ENCODE measurements at places on chromosomes 12 and 14.

- DNase-seq, result no peak
Measured at GRCh38 chr14:48373981-48374380, 698.6 kb upstream of the MDGA2 start.

DNA sequence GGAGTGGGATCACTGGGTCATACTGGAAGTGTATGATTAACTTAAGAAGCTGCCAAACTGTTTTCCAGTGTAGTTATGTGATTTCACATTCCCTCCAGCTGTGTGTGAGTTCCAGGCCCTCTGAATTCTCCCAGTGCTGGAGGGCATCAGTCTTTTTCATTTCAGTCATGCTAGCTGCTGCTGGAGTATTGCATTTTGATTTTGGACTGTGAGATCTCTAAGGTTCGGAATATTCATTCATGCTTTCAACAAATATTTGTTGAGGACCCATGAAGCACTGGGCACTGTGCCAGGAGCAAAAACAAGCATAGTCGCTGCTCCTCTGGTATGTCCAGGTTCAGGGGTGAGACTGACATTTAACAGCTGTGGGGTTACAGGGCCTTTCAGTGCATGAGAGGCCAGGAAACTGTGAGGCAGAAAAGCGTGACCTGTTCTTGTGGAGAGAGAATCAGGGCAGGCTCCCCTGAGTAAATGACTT is 133.2 kb downstream of the SCARB1 start:
- DNase-seq, result no peak

GRCh38 chr12:2633176-2633824 is 161.5 kb upstream of the FKBP4 start:
- no peak for DNase-seq

DNA sequence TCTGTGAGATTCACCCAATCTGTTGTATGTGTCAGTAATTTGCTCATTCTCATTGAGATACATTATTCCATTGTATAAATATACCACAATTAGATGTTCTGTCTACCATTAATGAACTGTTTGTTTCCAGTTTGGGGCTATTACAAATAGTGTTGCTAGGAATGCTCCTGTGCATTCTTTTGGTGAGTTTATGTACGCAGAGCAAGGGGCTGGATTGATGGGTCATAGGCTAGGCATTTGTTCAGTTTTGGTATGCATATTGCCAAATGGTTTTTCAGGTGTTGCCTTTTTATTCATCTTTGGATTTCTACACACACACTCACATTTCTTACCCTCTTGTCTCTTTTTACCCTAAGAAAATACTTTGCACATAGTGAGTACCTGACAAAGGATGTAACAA is 93.4 kb downstream of the GPATCH2L start:
- no peak for DNase-seq

DNA sequence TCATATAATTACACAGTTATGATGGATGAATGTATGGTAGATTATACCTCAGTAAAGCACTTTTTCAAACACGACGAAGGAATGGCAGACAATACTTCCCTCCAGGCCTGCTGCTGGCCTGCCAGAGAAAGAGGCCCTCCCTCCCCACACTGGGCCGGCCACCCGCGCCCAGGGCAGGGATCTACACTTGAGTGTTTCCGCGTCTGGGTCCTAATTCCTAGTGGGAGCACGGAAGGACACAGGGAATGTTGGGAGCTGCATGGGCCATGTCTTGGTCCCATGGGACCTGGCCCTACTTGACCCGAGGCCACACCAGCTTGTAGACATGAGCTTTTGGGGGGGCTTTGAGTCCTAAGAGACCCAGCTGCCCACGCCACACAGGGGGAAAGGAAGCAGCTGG is 52.0 kb downstream of the STX2 start:
- DNase-seq, result no peak

- no peak for DNase-seq
Measured at GRCh38 chr12:92188517-92189188, 43.0 kb upstream of the BTG1 start.

DNA sequence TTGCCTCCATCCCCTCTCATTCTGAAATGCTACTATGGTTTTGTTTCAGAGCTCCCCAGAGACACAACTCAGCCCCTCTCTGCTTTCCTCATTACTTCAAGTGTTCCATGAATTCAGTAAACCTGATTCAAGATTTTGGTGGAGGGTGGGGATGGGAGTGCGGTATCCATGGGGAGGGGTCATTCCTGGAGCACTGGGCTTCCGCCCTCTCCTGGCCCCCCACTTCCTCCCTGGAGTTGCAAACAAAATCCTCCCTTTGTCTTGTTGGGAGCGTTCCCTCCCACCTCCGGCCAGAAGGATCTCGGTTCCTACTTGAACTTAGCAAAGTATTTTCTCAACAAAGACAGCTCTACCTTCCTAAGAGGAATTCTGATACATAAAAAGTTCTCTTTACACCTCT is 71.8 kb upstream of the LTA4H start:
- no peak for DNase-seq

- DNase-seq, result no peak
Measured at GRCh38 chr12:45915405-45915804, 75.0 kb downstream of the SCAF11 start.

GRCh38 chr14:69259527-69260189 is at the start of gene GALNT16:
Gene GALNT16 (plus strand): TSS chr14:69260158. CDS start chr14:69260291, 133 bp downstream.
- DNase-seq, result peak; percentile 35

GRCh38 chr14:94992046-94992445 is 165.3 kb downstream of the DICER1 start:
- no peak for DNase-seq

- DNase-seq, result no peak
Measured at GRCh38 chr12:104313568-104314241, 10.2 kb downstream of the EID3 start.

DNA sequence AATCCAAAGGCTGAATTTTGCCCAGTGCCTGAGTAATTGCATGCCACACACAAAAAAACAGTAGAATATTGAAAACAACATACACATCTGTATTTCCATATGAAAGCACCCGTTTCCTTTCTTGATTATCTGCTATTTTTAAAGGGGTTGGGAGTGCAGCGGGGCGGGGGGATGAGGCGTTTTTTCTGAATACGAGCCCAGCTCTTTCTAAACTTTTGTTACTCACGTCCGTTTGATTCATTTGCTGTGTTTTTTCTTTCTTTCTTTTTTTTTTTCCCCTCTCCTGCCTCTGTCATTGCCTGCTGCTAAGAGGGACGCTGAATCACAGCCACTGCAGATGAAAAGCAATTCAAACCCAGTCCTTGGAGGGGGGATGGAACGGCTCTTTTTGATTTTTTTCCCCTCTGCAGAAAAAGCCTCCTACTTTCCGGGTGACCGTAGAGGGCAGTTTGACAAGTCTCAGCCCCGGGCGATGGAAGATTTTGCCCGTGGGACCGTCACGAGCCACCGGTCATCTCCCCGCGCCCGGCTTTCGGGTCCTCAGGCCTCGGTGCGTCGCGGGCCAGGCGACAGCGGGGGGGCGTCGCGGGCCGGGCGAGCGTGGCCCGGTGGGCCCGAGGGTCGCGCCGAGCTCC is 572 bp upstream of the RASSF8 start:
- no peak for DNase-seq

DNA sequence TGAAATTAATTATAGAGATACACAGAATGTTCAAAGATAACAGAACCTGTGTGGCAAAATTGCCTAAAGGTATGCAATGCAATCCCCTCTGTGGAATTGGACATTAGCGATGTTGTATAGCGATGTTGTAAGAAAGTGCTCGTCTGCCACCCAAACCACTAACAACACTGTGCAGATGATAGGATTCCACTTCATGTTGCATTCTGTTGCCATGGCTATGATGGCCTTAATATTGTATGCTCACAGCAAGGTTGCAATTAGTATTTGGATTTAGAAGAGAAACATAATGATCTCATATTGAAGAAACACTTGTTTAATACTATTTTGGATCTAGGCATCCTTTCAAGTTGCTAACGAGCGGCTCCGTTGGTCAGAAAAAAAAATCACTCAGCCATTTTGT is 260.3 kb downstream of the BCAT1 start:
- DNase-seq, result no peak

GRCh38 chr12:53046655-53047220 is 3.1 kb upstream of the TNS2 start:
- peak; percentile 84 for DNase-seq

DNA sequence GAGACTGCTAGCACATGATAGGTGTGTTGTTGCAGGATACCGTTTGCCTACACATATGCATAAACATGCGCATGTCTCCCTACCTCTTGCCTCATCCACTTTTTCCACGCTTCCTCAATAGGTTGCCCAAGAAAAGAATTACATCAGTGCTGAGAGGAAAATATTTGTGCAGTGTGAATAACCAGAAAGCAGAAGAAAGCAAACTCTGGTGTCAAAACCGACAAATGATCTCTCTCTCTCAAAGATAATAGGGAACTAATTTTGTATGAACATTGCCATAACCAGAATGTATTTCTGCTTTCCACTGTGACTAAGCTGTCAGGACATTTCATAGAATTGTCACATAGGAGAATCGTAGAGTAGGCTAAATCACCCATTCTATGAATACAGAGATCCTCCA is 1.3 kb downstream of the CLEC7A start:
- DNase-seq, result no peak

GRCh38 chr14:76509311-76509710 is 133.4 kb downstream of the ESRRB start:
- DNase-seq, result no peak

GRCh38 chr12:91072931-91073330 is 15.1 kb upstream of the KERA start:
- DNase-seq, result no peak

DNA sequence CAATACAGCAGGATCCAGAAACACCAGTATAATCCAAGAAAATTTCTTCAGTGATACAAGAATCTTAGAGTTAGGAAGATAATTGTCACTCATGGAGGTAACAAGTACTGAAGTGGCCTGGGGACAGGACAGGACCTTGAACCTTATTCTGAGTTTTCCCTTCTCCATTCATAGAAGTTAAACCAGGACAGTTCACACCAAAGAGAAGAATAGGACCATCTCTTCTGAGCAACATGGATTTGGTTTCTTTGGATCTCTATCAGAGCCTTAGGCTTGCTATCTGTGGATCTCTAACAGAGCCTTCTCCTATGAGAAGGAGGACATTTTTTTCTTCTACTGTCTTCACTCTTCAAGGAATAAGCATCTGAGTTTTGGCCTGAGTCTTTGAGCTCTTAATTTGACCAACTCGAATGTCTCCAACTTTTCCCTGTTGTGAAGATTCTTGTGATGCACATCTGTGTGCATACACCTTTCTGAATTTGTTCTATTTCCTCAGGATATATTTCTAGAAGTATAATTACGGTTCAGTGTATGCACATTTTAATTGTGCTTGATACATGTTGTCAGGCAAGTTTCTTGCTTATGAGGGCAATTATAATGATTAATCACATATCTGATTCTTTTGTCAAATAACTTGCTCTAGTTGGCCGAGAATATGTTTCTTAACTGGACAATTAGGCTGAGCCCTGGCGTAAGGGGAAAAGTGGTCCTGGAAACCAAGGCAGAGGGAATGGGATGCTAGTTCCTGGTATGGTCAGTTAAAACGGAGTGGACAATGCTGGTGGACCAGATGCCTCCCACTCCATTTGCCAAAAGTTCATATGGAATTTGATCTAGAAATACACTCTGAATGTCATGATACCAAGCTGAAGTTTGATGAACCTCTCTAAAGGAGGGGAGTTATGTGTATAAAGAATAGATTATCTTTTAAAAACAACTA is 6.6 kb downstream of the KRT6A start:
- DNase-seq, result no peak

DNA sequence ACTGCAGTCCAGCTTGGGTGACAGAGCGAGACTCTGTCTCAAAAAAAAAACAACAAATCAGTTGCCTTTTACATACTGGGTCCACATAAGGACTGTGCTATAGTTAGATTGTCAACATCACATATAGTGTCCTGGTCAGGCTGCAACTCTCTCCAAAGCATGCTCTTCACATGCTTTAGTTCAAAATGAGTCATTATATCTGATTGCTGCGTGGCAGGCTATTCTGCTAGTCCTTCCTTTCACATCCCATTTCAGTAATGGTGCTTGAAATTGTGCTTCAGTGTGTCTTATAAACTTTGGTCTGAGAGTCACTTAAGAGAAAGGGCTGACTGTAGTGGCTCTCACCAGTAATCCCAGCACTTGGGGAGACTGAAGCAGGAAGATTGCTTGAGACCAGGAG is 6.9 kb downstream of the LETMD1 start:
- no peak for DNase-seq

DNA sequence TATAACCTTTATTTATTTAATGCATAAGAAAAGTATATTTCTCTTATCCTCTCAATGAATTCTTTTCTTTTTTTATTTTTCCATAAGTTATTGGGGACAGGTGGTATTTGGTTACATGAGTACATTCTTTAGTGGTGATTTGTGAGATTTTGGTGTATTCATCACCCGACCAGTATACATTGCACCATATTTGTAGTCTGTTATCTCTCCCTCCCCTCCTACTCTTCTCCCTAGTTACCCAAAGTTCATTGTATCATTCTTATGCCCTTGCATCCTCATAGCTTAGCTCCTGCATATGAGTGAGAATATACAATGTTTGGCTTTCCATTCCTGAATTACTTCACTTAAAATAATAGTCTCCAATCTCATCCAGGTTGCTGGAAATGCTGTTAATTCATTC is 1900.0 kb upstream of the SEL1L start:
- DNase-seq, result no peak

- DNase-seq, result no peak
Measured at GRCh38 chr14:94535506-94535905, 25.7 kb upstream of the SERPINA4 start.

Measured in substantia nigra (tissue), 51 donors.